Fibroblast of skin of left biceps (primary cell): ENCODE measurements at places on chromosomes 11 and 22.

DNA sequence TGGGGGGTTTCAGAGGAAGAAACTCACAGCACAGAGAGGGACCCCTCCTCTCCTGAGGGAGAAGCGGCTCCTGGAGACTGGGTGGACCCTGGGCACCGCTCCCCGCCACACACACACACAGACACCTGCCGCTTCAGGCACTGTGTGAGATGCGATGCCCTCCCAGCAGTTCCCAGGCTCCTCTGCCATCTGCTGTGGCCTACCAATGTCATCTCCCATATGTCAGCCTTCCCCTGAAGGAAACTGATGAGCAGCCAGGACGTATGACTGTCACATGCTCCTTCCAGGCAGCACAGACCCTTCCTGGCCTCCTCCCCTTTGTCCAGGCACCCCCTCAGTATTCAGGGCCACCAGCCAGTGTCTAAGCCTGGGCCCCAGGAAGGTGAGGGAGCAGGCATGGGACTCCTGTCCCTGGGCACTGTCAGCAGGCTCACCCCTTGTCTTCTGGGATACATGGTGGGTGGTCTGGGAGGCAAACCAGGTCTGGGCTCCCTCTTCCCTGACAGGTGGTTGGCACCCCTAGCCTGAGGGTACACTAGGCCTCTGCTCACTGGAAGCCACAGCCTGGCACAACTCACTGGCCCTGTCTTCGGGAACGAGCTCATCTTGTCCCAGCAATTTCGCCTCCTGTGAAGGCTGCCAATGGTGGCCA is 11.8 kb upstream of the BCR start:
- no peak for DNase-seq

DNA sequence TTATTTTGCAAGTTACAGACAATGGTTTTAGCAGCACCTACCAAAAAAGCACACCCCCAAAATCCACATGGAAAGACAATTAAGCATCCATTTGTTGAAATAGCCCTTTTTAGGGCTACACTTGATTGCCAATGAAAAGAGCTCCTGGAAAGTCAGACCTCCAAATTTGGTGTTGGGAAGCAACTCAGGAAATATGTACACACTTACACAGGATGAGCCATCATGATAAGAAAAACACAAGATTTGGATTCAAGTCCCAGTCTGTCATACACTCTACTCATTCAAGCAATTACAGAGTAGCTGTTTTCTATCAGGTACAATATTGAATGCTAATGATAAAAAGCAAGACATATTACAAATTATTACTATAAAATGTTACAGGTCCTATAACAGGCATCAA is 31.5 kb downstream of the FAM168A start:
- no peak for DNase-seq

DNA sequence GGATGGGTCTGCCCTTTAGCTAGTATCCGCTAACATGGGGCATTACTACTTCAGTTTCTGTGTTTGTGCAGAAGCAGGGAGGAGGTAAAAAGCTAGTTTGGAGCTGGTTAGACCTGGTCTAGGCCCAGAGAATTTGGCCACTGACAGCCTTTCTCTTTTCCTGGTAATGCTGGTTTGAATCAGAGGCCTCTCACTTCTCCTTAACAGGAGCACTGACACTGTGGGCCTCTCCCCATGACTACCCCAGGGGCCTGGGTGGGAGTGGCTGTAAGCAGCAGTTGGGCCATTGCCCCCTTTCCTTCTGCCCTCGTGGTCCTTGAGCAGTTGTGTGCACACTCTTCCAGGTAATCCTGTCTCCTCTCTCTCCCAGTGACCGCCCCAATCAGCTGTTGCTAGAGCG is 8.5 kb upstream of the SLC25A18 start:
- no peak for DNase-seq

DNA sequence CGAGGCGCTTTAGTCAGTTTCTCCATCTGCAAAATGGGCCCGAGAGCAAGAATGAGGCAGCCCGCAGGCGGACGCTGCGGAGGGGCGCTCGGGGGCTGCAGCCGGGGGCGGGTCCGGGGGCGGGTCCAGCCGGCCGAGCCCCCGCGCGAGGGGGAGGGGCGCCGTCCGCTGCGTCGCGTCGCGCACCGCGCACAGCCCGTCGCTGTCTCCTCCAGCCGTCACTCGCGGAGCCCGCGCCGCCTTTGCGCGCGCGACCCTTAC is 282 bp downstream of the PC start:
- DNase-seq: no peak

DNA sequence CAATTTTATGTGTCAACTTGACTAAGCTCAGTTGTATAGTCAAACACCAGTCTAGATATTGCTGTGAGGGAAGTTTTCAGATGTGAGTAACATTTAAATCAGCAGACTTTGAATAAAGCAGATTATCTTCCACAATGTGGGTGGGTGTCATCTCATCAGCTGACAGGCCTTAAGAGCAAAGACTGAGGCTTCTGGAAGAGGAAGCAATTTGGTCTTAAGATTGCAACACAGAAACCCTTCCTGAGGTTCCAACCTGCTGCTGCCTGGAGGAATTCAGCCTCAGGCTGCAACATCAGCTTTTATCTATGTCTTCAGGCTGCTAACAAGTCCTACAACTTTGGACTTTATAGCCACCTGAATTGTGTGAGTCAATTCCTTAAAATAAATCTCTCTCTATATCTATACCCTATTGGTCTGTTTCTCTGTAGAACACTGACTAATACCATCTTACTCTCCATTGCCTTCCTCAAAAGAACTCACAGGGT is 277.2 kb upstream of the PLET1 start:
- no peak for DNase-seq

GRCh38 chr11:74702383-74703007 is 28.7 kb downstream of the CHRDL2 start:
- DNase-seq: peak; percentile 27

DNA sequence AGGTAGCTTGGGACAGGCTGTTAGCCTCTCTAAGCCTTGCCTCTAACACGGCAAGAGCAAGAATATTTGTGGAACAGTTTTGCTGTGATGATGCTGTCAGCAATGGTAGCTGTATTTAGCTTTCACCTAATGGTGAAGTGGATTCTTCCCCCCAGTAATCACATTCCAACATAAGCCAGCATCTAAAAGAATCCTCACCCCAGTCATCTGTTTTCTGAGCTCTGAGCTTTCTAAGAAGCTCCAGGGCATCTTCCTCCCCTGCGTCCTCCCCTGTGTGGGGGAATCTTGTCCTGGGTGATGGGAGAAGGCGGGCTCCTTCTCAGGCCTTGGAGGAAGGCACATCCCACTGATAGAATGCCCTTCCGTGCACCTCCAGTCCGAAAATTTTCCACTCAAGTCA is 367.6 kb downstream of the BRD1 start:
- DNase-seq: no peak

DNA sequence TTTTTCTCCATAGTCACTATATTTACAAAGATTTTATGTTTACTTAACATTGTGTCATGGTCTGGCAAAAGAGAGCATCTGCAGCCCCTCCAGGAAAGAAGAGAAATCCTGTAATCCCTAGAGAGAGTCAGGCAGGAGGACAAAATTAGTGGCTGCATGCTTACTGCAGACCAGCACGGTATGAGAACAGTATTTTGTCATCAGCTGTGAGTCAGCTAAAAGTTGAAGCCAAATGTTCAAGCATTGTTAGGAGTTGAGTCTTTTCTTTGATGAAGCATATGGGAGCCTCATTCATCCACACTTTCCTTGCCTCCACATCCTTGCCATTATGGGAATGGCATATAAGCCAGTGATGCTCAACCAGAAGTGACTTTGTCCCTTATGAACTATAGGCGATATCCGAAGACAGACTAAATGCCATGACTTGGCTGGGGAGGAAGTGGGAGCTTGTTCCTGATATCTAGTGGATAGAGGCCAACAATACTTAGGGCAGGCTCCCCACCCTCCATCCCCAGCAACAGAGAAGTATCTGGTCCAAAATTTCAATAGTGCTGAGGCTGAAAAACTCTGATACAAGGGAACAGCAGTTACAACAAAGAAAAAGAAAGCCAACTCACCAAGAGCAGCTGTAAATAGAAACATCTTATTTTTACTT is 112.0 kb upstream of the OR5AK2 start:
- DNase-seq: no peak

DNA sequence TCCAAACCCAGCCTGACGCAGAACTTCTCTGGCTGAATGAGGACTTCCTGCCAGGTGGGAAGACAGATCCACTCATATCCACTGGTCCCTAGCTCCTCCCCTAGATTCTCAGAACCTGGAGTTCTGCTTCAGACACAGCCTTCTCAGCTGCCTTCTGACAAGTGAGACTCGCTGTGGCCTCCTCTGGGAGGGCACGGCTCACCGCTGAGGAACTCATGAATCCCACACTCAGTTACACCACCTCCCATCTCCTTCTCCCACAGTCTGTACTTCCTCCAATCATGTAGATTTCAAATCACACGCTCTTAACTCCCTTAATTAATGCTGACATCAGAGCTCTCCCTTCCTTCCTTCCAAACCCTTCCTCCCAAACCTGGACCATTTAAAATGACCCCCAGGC is 86.4 kb upstream of the TMEM45B start:
- no peak for DNase-seq

DNA sequence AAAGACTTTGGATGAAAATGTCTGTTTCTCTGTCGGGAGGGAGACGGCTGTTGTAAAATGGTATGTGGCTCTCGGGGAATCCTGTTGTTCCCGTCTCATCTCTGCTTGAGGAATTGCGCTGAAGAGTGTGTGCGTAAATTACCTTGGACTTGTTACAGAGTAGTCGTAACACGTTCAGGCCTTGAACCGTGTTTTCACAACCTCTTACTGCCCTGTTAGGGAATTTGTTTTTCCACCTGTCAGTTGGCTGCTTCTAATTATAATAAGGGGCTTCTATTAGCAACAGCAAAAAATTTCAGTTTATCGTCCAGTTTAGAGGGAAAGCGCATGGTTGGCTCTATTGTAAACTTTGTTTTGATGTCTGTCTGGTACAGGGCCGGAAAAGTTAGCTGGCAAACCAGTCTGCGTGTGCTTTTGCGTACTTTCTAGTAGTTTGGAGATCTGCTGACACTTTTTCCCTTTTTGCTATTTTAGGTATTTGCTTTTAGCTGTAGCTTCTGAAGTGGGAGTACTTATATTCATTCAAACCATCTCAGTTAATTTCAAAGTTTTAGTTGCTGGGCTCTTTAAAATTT is 1.5 kb downstream of the HIPK3 start:
- no peak for DNase-seq

GRCh38 chr11:2687782-2688191 is 12.0 kb downstream of the KCNQ1OT1 start:
- no peak for DNase-seq

DNA sequence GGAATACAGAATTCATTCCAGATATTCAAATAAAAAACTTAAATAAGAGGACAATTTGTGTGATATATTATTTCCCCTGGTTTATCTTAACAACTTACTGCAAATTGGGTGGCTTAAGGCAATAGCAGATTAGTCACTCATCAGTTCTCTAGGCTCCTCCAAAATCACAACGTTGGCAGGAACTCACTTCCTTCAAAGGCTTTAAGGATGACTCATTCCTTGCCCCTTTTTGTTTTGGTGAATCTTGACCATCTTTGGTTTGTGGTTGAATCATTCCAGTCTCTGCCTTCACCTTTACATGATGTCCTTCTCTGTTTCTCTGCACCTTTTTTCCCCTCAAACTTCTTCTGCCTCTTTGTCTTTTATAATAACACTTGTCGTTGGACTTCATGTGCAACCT is 3.4 kb downstream of the OR10AG1 start:
- no peak for DNase-seq

- no peak for DNase-seq
Measured at GRCh38 chr11:12157241-12157661, 46.9 kb downstream of the MICAL2 start.

DNA sequence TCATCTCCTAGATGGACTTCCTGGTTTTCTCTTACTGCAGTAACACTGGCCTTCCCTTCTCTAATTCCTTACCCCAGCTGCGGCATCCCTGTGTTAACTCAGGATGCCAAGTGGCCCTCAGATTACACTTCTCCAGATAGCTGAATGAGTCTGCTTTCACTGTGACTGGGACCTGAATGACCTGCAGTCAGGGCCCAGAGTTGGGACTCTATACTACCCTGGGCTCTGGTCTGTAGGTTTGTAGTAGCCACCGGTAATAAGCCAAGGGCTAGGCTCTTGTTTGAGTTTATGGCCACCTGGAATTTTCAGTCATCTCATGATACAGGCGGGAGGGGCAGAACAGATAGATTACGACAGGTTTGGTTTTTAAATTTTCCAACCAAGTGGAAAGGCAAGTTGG is 24.1 kb downstream of the TUB start:
- DNase-seq: no peak

GRCh38 chr11:10305262-10305963 is 540 bp downstream of the ADM start:
- DNase-seq: no peak

GRCh38 chr11:21603886-21604285 is 589.0 kb upstream of the ANO5 start:
- no peak for DNase-seq
